ENCODE measurements at places on chromosomes 1 and 21. TPM values are rescaled to one million over a fixed set of nuclear protein-coding genes. Genes with fewer than 3 reads are reported as not detected.

DNA sequence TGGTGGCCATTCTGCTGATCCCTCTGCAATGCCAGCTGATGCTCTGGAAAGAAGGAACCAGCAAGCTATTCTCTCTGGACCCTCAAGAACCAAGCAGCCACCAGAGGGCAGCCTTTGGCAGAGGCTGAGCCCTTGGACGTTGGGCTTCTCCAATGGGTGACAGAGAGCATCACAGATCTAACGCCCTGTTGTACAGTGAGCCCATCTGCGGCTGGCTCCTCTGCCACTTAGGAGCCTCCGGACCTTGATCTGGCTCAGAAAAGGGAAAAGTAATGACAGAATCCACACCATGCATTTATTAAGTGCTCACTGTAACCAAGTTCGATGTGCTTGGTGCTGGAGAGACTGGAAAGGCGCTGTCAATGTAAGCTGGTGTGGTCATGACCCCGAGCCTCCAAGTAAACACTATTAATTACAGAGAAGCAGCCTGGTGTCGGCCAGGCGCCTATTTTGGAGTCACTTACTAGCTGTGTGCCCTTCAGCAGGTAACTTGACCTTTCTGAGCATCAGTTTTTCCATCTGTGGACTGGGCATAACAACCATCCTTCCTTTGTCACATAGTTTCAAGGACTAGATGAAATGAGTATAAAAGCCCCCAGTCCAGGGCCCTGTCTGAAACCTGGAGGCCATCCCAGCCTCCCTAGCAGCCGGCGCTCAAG is 34.9 kb downstream of the ECE1 start:
- peaks cover 12% of the 10 kb centered on the region for H3K36me3 ChIP-seq
- H3K4me3 ChIP-seq, result no peak overlapping the region

The SAMSN1 gene
- total RNA-seq, result 7.1 TPM

GRCh38 chr1:110119843-110120242 is 7.6 kb downstream of the UBL4B start:
- H3K4me1 ChIP-seq, result no peaks in the 10 kb centered on the region
- no peaks in the 10 kb centered on the region for H3K36me3 ChIP-seq
- H3K4me3 ChIP-seq, result no peak overlapping the region
- peak; percentile 13 for DNase-seq

DNA sequence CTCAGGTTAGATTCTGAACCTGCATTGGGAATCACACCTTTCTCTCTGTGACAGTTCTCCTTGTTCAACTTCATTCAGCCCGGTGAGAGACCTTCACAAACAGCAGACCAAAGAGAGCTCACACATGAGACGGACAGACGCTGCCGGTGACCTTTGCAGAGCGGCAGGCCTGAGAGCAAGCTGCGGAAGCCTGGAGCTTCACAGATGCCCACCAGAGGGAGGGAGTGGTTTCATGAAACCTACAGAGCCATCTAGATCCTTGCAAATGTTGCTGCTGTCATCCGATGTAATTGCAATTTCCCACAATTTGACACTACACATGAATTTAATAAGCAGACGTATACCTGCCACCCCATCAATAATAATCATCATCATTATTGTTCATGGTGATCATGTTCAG is 39.4 kb downstream of the GRIK3 start:
- no peaks in the 10 kb centered on the region for H3K36me3 ChIP-seq
- no peak overlapping the region for H3K27ac ChIP-seq
- H3K4me3 ChIP-seq, result no peak overlapping the region
- H3K4me1 ChIP-seq, result no peaks in the 10 kb centered on the region

GRCh38 chr1:44256762-44257554 is 43.7 kb downstream of the DMAP1 start:
- no peak overlapping the region for H3K27ac ChIP-seq
- no peaks in the 10 kb centered on the region for H3K36me3 ChIP-seq
- H3K4me3 ChIP-seq, result no peak overlapping the region
- no peak for DNase-seq
- no peaks in the 10 kb centered on the region for H3K27me3 ChIP-seq
- H3K4me1 ChIP-seq, result peaks cover 14% of the 10 kb centered on the region

The NFYC gene
- total RNA-seq, result 77.8 TPM

- H3K27me3 ChIP-seq, result no peaks in the 10 kb centered on the region
- no peaks in the 10 kb centered on the region for H3K36me3 ChIP-seq
- H3K27ac ChIP-seq, result peak overlapping the region; percentile 70
- no peak for DNase-seq
- H3K4me3 ChIP-seq, result no peak overlapping the region
These were observed 14.5 kb upstream of the TNFRSF1B start for GRCh38 chr1:12152113-12152891.

The MYBPH gene
- total RNA-seq, result not detected

DNA sequence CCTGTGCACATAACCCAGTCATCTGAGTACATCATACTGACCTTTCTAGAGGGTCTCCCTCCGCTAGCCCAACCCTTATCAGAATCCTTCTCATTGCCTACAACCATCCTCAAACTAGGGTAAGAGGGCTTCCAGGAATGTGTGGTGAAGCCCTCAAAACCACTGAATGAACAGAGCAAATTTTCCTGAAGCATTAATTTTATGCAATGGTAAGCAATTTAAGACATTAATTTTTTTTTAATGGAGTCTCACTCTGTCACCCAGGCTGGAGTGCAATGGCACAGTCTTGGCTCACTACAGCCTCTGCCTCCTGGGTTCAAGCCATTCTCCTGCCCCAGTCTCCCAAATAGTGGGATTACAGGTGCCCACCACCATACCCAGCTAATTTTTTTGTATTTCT is 86.1 kb upstream of the ZNF281 start:
- no peaks in the 10 kb centered on the region for H3K4me1 ChIP-seq
- H3K27ac ChIP-seq, result no peak overlapping the region
- H3K36me3 ChIP-seq, result no peaks in the 10 kb centered on the region
- no peak overlapping the region for H3K4me3 ChIP-seq
- no peaks in the 10 kb centered on the region for H3K27me3 ChIP-seq
- no peak for DNase-seq

DNA sequence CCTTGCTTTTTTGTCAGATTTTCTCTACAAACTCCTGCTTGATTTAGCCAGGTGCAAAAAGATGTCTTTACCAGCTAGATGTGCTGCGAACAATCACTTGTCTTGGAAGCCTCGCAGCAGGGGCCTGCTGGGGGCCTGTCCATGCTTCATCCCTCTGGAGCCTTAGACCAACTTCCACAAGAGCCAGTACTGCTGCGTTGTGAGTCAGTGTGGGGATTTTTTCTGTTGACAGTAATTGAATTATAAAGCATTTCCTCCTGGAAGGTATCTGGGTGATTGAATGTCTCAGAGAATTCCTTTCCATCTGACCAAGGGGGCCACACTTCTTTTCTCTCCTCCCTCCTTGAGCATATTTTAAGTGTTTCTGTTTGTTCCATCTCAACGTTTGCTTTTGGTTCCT is 40.4 kb upstream of the LDLRAP1 start:
- H3K4me1 ChIP-seq, result peaks cover 14% of the 10 kb centered on the region
- DNase-seq, result no peak
- no peaks in the 10 kb centered on the region for H3K27me3 ChIP-seq
- no peak overlapping the region for H3K27ac ChIP-seq
- H3K4me3 ChIP-seq, result no peak overlapping the region

DNA sequence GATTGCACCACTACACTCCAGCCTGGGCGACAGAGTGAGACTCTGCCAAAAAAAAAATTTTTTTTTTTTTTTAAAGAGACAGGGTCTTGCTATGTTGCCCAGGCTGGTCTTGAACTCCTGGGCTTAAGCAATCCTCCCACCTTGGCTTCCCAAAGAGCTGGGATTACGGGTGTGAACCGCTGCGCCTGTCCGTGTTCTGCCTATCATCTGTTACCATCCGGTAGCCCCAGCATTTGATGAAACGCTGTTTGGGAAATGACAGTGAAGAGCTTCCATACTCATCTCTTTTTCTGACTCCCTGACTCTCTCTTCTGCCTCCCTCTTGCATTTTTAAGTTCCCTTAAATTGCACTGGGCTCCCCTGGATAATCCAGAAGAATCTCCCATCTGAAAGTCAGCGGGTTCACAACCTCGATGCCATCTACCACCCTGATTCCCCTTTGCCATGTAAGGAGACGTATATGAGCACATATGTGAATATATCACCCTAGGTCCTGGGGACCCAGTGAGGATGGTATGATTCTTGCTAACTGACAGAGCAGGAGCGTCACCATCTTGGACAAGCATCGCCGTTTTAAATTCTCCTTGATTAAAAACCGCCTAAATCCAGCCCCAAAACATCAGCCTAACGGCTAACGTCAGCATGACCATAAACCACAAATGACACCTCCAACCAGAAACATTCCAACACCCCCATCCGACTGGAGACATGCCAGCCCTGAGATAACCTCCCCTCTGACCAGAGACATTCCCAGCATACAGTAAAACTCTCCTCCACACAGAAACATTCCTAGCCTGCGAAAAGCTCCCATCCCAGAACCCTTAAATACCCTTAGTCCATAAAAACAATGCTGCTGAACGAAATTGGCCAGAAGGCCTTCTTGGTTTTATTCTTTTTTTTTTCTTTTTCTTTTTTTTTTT is 12.4 kb downstream of the TNFRSF8 start:
- no peaks in the 10 kb centered on the region for H3K36me3 ChIP-seq
- no peak overlapping the region for H3K27ac ChIP-seq
- peaks cover 8% of the 10 kb centered on the region for H3K27me3 ChIP-seq
- DNase-seq, result no peak

- H3K27ac ChIP-seq, result no peak overlapping the region
- no peaks in the 10 kb centered on the region for H3K4me1 ChIP-seq
- H3K36me3 ChIP-seq, result no peaks in the 10 kb centered on the region
These were observed 6.9 kb upstream of the NR1I3 start for GRCh38 chr1:161244888-161245287.

The CD1B gene
- not detected for total RNA-seq

DNA sequence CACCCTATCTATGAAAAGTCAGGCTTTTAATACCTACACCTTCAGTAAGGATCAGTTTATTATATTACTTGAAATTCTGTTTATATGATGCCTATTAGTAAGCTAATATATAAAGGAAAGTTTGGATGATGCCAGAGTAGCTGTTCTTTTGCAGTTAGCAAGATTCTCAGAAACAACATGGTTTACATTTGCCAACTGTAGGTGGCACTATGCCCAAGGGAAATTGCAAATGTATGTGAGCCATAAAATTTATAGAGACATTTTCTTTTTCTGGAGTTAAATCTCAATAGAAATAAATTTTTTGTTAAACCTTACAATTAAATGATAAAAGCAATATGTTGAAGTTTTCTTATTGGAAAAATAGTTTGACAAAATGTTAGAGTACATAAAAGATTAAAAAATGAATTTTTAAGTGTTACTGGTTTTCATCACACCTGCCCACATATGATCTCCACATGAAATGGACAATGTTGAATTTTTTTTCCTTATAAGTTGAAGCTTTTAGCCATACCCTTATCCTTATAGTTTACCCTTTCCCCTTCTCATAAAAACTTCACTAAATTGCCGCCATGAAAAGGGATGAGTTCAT is 32.1 kb upstream of the EPHX4 start:
- DNase-seq, result peak; percentile 21
- no peaks in the 10 kb centered on the region for H3K4me1 ChIP-seq

- no peak overlapping the region for H3K27ac ChIP-seq
- H3K36me3 ChIP-seq, result no peaks in the 10 kb centered on the region
- no peak for DNase-seq
These were observed 263.6 kb upstream of the USP24 start for GRCh38 chr1:55478742-55479141.

DNA sequence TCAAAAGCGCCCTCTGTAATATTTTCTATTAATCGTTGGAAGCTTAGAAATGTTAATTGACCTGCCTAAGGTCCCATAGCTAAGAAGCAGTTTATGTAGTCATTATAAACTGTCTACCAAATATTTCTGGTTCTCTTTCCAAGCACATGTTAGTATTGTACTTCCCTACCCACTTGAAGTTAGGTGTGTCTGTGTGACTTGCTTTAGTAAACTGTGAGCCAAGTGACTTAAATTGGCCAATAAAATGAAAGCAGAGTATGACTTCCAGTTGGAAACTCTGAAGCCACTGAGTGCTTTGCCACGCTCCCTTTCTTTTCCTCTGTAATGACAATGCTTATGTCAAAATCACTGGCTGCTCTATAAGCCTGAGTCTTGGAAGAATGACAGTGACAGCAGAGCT is 20.6 kb upstream of the ADAMTS1 start:
- H3K36me3 ChIP-seq, result no peaks in the 10 kb centered on the region
- no peak for DNase-seq
- no peaks in the 10 kb centered on the region for H3K27me3 ChIP-seq
- H3K4me1 ChIP-seq, result no peaks in the 10 kb centered on the region
- H3K27ac ChIP-seq, result no peak overlapping the region

The PLA2G2F gene
- 0.32 TPM for total RNA-seq

Data from transverse colon (tissue), 4 donors.